Activated CD4-positive, CD25-positive, alpha-beta regulatory T cell treated with anti-CD3 and anti-CD28 coated beads, Interleukin-2, amount 50 U/mL, for 72 hours (primary cell): ENCODE measurements at places on chromosomes 13 and 19.
A peak's percentile ranks its signal among the peaks of the same experiment; 100 is the strongest.

GRCh38 chr19:5534787-5535586 lies 32.8 kb downstream of the TINCR start:
- DNase-seq: no peak

DNA sequence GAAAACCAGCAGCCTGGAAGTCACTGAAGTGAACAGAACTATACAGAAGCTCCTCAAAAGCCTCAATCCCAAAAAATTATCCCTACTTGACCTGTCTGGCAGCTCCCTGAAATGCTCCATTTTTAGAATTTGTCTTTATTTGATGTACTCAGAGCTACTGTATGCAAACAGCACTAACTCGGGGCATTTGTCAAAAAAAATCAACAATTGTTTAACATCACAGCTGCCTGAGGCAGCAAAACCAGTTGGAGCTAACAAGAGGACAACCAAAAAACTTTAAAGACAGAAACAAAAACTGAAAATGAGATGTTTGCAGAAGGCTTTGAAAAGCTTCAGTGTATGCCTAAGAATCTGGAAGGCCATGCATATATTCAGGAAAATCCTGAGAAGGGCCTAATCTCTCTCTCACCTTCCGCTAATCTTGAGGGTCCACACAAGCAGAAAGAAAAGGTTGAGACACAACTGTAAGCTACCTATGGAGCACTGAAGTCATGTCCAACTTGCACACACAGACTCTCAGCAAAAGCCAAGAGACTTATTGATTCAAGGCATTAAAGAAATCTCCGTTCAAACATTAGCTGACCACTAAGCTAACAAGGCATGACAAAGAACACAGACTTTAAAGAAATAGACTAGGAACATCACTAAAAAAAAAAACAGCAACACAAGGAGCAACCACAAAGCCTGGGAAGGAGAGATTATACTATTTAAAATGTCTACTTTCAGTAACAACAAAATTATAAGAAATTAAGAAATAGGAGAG lies 16.1 kb downstream of the VWA8 start:
- no peak for DNase-seq

DNA sequence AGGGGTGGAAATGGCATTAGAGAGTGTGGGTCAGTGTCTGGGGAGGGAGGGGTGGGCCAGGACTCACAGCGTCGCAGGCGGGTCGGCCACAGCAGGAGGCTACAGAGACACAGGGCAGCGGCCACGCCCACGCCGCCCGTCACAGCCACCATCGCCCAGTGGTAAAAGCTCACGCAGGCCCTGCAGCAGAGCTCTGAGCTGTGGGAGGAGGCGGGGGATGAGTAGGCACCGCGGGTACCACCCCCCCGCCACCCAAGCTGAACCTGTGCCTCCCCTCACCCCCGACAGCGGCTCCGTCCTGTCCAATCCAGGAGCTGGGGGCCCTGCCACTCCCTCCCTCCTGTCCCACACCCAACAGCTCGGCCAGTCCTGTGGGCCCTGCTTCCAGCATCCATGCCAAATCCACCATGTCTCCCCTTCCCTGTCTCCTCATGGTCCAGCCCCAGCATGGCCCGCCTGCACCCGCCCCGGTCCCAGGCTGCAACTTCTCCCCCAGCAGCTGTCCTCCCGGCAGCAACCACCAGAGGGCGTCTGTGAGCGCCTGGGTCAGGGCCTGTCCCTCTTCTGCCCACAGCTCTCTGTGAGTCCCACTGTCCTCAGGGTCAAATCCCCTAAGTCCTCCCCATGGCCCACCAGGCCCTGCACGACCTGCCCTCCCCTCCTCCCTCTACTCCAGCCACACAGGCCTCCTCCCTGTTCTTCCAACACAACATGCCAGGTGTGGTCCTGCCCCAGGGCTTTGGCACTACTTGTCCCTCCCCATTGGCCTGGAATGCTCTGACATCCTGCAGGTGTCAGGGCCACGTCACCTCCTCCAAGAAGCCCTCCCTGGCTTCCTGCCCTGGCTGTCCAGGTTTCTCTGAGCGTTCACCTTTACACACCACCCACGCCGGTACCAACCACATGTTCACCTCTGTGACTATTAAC lies 6.0 kb downstream of the TEKTIP1 start:
- DNase-seq: peak; percentile 94

DNA sequence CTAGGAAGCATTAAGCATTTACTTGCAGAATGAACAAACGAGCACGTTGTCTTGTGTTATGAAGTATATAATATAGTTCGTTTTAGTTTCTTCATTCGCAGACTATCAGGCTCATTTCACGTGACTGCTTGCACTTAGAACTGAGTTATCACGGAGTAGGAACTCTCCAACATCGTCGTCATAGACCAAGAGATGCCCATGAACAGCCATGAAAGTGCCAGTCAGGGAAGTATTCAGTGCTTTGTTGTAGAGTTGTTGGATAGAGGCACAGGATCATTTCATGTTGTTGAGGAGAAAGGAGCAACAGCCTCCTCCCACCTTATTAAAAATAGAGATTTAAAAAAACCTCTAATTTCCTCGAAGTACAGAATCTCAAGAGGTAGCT lies 977 bp upstream of the IL17D start:
- no peak for DNase-seq

DNA sequence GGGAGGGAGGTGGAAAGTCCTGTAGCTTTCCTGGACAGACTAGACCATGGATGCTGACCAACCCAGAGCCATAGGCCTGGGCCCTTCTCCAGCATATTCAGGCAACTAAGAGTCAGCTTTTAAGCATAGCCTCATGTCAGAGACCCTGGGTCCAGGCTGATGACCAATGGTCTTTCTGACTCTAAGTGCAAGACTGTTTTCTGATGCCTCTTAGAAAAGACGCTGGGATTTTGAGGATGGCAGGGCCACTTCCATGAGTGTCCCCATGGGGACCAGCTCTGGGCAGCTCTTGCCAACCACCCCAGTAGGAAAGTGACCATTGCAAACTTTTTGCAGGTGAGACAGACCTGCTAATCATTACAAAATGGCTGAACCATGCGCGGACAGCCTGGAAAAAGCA lies 135.6 kb upstream of the KL start:
- no peak for DNase-seq

GRCh38 chr13:36124236-36124822 lies 6.9 kb downstream of the DCLK1 start:
- no peak for DNase-seq

- no peak for DNase-seq
Measured at GRCh38 chr19:42468273-42468796, 25.6 kb upstream of the CXCL17 start.

- no peak for DNase-seq
Measured at GRCh38 chr19:42054205-42054604, 15.8 kb downstream of the GRIK5 start.

GRCh38 chr13:110676595-110677587 lies 29.0 kb downstream of the CARS2 start:
- no peak for DNase-seq

GRCh38 chr13:43166644-43167457 lies 143.5 kb downstream of the DNAJC15 start:
- DNase-seq: no peak

- no peak for DNase-seq
Measured at GRCh38 chr19:16901491-16902175, 12.8 kb downstream of the F2RL3 start.

GRCh38 chr13:104143760-104144416 lies 1077.7 kb upstream of the SLC10A2 start:
- no peak for DNase-seq

- DNase-seq: no peak
Measured at GRCh38 chr19:33216198-33216830, 9.3 kb downstream of the SLC7A10 start.

DNA sequence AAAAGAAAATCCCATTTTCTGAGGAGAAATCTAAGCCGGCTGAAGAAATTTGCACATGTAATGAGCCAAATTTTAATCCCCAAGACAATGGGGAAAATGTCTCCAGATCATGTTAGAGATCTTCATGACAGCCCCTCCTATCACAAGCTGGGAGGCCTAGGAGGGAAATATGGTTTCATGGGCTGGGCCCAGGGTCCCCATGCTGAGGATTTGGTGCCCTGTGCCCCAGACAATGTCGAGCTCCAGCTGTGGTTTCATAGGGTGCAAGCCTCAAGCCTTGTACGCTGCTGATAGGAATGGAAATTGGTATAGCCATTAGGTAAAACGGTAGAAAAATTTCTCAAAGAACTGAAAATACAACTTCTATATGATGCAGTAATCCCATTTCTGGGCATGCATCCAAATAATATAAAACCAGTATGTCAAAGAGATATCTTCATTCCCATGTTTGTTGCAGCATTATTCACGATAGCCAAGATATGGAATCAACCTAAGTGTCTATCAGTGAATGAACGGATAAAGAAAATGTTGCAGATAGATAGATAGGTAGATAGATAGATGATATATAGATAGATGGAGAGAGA lies 19.3 kb upstream of the FREM2 start:
- no peak for DNase-seq

DNA sequence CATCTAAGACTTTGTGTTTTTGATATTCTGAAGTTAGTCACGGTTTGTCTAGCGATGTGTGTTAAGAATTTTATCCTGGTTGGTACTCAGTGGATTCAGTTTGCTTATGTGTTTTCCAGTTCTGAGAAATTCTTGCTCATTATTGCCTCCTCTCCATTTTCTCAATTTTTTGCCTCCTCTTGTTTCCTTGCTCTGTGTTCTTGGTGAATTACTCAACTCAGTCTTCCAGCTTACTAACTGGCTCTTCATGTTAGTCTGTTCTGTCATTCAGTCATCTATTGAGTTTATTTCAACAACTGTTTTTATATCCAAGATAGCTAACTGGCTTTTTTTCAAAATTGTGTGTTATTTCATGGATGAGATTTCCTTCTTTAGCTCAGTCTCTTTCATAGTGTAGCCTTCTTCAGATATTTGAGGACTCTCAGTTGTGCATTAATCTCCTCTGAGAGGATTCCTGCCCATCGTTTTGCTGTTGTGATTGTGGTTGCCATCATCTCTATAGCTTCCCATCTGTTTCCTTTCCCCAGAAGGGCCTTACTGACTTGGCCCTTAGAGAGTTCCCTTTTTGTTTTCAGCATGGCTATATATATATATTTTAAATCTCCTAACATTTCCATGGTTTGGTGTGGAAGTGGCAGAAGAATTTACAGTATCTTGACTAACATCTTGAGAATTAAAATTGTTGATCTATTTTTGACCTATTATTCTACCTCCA lies 6.2 kb downstream of the SETDB2 start:
- DNase-seq: no peak
